Ovary (tissue), 10 donors: ENCODE measurements at places on chromosomes 7 and 10. TPM values are rescaled to one million over a fixed set of nuclear protein-coding genes. Genes with fewer than 3 reads are reported as not detected.

NEUROG3 gene
- not detected for total RNA-seq

ARMH3 gene
- 9.1 TPM for total RNA-seq

PDZD7 gene
- 1.2 TPM for total RNA-seq

STEAP2 gene
- total RNA-seq: 35.3 TPM

SKIDA1 gene
- 3.7 TPM for total RNA-seq

GRID1 gene
- total RNA-seq: 2.0 TPM

GPER1 gene
- 1.3 TPM for total RNA-seq

SYT15 gene
- total RNA-seq: 1.1 TPM

WDFY4 gene
- total RNA-seq: 1.7 TPM

GIMAP8 gene
- 2.9 TPM for total RNA-seq

SPDYE2 gene
- total RNA-seq: not detected

SYPL1 gene
- 95.0 TPM for total RNA-seq

HDAC9 gene
- total RNA-seq: 6.0 TPM

COL13A1 gene
- total RNA-seq: 0.76 TPM

GPNMB gene
- total RNA-seq: 13.9 TPM

ADD3 gene
- 65.3 TPM for total RNA-seq

EVX1 gene
- total RNA-seq: not detected

ALOX5 gene
- total RNA-seq: 17.7 TPM

ADIRF gene
- 154 TPM for total RNA-seq

CYP26C1 gene
- total RNA-seq: 0.20 TPM

TUBB8 gene
- total RNA-seq: not detected

UNCX gene
- total RNA-seq: not detected

GDF10 gene
- not detected for total RNA-seq

NUTM2E gene
- 0.31 TPM for total RNA-seq

PPP1R17 gene
- total RNA-seq: 0.11 TPM

NPY4R2 gene
- not detected for total RNA-seq

HKDC1 gene
- 6.4 TPM for total RNA-seq

TAF6 gene
- total RNA-seq: 65.0 TPM

SPDYE8 gene
- total RNA-seq: not detected

ARMC3 gene
- total RNA-seq: 3.0 TPM

SHH gene
- not detected for total RNA-seq
